ENCODE measurements at places on chromosomes 6 and 20.

DNA sequence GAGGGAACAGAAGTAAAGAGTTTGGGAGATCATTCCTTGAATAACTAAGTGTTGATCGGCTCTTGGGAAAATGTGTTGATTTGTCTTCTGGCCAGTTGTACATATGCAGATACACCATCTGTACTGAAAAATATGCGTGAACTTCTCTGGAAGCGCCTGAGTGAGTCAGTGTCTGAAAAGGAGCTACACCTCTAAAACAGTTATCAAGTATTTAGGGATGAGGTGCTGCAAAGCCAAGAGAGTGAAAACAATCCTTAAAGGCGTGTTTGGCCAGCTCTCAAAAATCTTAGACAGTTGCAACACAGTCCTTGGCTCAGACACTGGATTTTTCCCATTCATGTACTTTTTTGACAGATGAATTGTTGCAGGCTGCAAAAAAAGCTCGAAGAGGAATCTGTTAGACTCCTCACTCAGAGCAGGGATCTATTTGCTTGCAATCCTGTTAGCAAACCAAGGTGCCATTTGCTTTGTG, 61.3 kb downstream of the BMP6 start:
- DNase-seq = no peak

DNA sequence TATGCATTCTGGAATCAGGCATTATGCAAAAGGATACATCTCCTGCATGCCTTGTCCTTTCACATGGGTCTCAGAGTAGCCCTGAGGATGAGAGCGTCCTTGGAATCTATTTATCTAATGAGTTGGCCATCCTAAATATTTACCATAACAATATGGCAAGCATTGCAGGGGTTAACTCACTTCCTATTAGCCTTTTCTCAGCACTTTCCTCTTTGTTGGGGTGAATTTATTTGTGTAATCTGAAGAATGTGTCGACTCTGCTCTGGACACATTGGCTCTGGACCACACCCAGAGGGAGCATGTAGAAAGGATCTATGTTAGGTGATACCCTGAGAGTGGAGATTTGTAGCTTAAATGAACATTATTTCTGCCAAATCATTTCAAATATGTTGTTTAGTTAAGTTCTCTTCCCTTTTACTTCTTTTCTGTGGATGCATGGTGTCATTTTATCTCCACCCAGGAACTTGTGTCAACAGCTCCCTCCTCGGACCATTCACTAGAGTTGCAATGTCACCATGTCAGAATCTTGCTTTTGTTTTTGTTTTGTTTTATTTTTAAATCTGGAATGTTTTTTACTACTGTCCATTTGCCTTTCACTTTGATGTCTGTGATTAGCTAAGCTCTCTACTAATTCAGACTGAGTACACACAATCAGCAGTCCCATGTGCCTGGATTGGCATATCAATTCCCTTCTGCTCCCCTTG, 757.0 kb upstream of the MMS22L start:
- DNase-seq = no peak

GRCh38 chr6:159109391-159109790, 59.8 kb upstream of the FNDC1 start:
- no peak for DNase-seq

DNA sequence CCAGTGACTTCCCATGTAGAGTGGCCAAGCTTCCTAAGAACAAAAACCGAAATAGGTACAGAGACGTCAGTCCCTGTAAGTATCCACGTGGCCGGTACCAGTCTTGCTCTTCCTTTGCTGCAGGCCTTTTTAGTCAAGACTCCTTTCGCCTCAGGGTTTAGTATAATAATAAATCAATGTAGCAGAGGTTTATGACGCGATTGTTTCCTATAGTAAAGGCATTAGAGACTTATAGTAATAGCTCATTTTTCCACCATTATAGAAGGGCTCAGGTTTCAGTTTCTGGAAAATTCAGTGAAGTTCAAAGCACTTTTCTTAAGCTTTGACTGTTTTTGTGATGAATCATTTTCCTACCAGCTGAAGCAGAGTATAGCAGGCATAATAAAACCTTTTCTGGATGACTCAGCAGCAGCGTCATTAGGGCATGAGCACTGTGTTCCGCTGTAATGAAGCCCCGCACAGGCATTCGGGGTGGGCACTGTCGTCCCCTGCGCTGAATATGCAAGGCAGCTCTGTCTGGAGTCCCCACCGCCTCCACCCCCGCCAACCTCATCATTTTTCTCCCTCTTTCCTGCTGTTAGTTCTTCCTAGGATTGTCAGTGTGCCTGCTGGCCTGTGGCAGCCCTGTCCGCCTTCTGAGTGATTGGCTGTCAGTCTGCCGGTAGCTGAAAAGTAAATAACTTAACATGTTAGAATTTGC, 51.3 kb downstream of the PTPN1 start:
- no peak for DNase-seq

DNA sequence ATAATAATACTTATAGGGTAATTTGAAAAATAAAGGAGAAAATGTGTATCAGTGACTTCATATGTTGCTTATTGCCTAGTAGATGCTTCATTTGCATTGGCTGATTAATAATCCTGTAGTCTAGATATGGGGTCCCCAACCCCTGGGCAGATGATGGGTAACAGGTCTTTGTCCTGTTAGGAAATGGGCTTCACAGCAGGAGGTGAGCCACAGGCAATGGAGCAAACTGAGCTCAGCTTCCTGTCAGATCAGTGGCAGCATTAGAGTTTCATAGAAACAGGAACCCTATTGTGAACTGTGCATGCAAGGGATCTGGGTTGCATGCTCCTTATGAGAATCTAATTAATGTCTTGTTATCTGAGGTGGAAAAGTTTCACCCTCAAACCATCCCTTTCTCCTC, 1049.5 kb upstream of the EPHA7 start:
- no peak for DNase-seq

GRCh38 chr6:22313796-22314195, 17.0 kb upstream of the PRL start:
- DNase-seq = no peak

DNA sequence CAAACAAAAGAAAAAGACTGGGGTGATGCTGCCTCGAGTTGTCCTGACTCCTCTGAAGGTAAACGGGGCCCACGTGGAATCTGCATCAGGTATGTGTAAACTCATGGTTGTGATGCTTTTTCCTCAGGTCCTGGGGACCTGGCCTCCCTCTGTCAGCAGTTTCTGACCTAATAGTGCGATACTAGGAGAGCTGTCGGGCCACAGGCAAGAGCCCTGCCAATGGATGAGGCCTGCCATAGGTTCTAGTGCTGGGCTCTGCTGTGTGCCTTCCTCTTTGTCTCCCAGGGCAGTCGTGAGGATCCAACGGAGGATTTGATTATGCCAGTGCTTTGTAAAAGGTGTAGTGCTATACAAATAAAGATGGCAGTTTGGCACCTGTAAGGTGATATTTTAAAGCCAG, 71.2 kb downstream of the ASXL1 start:
- DNase-seq = no peak

DNA sequence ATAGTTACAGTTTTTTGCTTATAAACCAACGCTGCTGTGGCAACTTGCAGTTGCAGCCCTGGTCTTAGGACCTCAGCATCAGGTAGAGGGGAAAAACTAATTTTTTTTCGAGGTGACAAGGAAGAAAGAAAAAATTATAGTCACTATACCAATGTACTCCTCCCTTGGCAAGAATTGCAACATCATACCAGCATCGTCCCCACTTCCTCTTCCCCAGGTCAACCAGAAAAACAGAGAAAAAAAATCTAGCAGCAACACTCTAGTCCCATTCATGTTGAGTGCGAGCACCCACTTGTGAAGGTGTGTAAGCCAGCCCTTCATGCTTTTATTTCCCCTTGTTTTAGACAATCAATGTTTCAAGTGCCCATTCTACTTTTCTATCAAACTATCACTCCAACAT, 13.1 kb upstream of the DCBLD1 start:
- DNase-seq = no peak

DNA sequence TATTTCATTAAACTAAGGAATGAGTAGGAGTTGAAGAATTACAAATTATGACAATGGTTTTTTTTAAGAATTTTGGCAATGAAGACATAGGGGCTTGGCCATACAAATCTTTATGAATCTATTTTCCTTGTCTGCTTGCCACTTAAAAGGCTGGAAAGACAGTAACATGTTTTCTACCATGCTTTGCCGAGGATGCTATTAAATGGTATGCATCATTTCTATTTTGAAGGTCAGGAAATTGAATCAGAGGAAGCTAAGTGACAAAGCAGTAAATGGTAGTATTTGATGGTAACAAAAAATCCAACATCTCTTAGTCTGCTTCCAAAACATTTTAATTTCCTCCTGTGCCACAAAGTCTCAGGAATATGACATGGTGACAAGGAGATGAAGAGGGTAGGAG, 287.2 kb downstream of the RFPL4B start:
- no peak for DNase-seq

DNA sequence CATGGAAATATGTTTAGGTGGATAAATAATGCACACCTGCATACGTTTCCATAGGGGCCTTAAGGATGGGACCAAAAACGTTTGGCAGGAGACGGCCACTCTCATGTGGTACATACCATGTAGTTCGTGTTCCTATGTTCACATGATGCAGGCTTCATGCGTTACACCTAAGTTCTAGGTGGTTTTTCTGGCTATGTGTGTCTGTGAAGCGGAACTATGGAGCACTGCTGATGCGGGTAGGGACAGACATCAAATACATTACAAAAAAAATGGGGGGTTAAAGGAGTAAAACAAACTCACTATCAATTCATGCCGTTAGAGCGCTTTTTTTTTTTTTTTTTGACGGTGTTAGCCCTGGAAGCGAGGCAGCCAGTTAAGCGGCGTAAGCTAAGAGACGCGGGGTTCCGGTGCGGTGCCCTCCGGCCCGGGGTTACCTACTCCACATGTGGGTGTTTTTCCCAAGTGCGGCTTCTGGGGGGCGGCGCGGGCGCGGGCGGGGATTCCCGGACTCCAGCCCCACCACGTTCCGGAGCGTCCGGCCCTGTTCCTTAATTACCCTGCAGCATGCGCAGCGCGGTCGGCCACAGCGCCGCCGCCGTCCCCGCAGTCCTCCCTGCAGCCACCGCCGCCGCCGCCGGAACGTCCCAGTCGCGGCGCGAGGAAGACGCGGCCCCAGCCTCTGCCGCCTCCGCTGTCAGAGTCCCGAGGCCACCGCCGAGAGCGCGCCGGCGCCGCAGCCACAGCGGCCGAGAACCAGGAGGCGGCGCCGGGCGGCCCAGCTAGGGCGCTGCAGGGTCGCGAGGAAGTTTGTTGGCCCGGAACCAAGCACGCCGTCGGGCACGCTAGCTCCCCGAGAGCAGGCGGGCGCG, 648 bp downstream of the COL19A1 start:
- DNase-seq = peak; percentile 87

- no peak for DNase-seq
These were observed 139.1 kb downstream of the COL9A1 start for GRCh38 chr6:70163795-70164194.

DNA sequence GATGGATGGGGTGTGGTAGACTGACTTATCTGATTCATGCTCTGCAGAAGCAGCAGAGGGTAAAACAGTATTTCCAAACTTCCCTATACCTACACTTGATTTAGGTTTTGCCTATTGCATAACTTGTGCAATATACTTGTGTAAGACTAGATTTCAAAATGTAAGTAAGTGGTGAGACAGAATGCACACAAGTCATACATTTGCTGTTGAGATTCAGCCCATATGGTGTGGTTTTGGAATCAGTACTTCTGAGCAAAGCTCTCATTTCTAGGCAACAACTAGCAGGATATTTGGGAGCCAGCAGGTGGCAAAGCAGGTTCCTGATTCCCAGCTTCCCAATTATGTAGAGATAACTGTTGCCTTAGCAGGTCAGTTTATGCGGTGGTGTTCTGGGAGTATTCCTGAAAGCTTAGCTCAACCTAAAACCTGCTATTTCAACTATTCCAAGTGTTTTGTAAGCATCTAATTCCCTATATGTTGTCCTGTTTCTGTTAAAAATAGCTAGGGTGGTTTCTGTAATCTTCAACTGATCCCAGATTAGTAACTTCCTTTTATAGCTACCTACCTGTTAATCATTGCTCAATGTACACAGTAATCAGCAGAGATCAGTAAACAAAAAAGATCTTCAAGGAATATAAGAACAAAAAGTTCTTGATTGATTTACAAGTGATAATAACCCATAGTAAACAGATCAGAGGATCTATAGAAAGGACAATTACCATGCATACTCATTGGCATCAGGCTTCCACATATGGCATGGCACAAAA, 8.5 kb upstream of the FABP7 start:
- DNase-seq = no peak

DNA sequence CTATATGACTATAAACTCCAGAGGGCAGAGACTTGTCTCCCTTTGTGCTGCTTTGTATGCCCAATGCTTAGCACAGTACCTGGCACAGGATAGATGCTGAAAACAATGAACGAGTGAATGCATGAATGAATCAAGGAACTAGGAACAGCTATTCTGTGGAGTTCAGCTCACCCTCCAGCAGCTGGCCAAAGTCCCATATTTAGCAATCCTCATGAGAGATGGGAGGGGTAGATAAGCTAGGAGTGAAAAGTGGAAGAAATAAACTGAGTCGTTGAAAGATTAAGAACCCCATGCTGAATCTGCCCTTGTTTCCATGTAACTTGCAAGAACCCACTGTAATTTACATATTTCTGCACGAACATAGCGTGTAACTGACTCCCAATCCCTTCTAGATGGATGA, 106.5 kb downstream of the MAFB start:
- DNase-seq = no peak

DNA sequence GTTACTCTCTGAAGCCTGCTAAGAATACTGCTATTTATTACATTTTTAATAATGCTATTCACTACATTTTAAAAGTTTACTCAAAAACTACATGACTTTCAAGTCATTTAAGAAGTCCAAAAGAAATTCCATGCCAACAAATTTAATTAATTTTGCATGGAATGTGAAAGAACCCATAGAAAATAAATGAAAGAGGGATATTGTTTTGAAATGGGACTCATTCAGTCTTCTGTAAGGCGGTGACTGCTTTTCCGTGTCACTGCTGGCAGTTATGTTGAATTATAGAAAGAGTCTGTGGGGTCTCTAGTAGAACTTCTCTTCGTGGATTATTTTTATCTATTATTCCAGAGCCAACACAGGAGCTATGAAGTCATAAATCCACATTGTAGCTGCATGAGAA, 211.2 kb downstream of the LAMA2 start:
- DNase-seq = no peak

- no peak for DNase-seq
These were observed 2.0 kb upstream of the TPBG start for GRCh38 chr6:82361631-82362030.

DNA sequence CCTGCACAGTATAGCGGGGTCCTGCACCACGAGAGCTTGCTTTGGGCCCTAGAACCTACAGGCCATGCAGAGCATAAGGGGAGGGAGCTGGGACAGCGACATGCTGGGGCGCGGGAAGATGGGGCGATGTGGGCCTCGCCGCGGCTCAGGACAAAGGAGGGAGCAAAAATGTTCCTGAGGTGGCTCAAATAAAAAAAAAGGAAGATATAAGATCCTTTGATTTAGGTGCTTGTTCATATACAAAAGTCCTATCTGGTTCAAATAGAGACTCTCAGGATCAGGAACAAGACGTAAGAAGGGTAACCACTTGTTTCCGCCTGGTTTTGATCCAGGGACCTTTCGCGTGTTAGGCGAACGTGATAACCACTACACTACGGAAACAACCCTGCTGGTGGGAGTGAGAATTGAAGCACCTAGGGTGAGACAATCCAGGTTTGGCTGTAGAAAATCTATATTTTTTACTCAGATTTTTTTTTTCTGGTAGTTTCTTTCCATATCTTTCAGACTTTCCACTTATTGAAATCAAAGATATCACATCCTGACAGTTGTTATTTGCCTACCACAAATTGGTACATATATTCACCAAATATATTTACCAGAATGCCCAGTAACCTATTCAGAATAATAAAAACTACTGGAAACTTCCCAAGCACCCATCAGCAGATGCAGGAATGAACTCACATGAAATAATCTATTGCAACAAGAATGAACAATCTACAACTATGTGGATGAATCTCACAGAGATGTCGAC, 177.9 kb upstream of the ZNF184 start:
- peak; percentile 73 for DNase-seq

GRCh38 chr6:108203189-108204112, 37.6 kb downstream of the NR2E1 start:
- no peak for DNase-seq

Measured in glutamatergic neuron (in vitro differentiated cells).